ENCODE measurements at places on chromosomes 2 and 18.

GRCh38 chr18:33696332-33697162, 118.5 kb downstream of the ASXL3 start:
- no peak for DNase-seq

DNA sequence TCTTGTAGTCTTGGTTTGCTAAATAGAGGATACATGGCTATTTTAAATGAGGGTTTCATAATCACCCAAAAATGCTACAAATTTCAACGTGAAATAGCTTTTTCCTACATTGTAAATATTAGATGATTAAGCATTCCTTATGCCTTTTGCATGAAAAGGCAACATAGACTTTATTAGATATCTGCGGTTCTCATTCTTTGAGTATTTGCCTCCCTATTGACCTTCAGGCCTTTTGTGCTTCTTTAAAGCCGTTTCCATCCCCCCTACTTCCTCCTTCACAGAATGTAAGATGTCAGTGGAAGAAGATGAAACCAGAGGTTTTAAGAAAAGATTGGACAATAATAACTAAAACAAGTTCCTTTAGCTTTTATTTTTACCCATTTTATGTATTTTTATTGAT, 144.1 kb downstream of the UBE2E3 start:
- DNase-seq: no peak

DNA sequence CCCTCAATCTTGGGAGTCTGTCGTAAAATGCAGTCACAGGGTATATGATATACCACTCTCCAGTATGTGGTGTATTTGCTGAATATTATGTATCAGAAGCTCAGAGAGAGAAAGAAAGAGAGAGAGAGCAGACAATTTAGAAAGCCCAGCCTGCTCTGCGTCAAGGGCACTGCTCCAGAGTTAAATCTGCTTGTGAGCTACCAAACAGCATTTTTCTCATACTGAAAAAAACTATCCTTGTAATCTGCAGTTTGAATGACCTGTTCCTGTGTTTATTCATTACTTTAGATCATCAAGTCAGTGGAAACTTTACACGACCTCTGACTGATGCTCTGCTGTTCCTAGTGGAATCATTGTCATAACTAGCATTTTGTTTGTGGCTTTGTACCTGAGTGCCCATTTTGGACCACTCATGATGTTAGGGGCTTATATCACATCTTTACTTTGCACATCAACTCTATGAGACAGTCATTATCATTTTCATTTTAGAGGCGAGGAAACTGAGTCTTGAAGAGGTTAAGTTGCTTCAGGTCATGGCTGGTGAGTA, 89.2 kb upstream of the PELI1 start:
- DNase-seq: no peak

DNA sequence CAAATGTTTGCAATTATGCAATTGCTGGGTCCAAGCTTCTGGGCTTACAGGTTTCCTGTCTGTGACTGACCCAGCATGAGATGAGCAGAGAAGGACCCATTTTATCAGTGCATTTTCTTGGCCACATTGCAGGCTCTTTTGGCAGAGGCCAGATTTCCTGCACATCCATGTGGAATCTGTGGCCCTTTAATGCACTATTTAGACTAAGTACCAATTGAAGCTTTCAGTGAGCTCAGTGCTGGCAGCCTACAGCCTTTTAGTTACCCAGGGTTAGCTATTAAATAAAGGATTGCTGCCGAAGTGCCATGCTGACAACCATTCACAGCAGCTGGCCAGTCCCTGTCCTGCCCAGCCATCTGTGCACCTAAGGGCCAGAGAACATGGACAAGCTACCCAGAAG, 165.0 kb downstream of the ANKRD30B start:
- DNase-seq: no peak
